ENCODE measurements at places on chromosomes 6 and 20.
A peak's percentile ranks its signal among the peaks of the same experiment; 100 is the strongest.

DNA sequence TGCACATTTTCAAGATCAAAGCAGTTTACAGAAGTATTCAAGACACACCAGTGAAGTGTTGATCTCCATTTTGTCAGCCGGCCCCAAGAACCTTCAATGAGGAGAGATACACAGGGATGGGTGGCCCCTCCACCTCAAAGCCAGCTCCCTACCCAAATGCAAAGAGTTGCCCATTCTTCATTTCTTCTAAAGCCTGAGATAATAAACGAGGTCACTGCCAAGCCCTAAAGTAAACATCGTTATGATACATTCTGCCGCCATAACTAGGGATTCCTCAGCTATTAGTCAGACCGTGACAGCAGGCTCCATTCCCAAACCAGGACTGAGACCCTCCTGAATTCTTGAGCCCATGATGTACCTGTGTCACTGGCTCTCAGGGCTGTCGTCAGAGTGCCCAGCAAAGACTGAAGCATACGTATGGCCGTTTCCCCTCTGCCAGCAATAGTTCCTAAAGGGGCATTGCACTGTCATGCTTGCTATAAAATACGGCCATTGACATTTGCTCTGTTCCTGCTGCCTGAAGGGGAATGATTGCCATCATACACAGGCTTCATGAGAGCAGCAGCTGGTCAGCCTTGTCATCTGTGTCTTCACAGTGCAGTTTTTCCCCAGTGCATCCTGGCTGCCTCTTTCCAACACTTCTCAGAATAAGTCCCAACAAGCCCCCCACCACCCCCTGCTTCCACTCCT, 41.7 kb downstream of the ISM1 start:
- no peak for DNase-seq

DNA sequence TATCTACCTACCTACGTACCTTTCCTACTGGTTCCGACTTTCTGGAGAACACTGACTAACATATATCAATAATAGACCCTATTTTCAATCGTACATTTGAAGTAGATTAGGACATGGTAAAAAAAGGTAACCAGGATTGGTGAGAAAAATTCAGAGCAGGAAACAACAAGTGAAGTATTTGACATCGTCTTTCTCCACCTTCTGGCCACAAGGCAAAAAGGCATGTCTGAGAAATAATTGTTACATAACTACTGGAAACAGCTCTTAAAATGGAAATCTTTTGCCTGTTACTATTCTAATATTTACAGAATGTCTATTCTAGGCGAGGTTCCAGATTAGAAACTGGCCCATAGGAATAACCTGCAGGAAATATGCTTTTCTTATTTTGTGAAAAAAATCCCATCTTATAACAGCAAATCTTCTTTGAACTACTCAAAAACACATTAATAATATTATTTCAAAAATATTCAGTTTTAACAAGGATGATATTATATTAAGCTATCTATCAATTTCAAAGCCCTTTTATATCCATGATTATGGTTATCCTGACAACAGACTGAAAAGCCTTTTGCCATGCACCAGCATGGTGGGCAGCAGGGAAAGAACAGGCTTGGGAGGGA, 80.8 kb downstream of the RCAN2 start:
- peak; percentile 51 for DNase-seq

GRCh38 chr6:3731700-3732099, 19.8 kb downstream of the PXDC1 start:
- DNase-seq, result no peak

DNA sequence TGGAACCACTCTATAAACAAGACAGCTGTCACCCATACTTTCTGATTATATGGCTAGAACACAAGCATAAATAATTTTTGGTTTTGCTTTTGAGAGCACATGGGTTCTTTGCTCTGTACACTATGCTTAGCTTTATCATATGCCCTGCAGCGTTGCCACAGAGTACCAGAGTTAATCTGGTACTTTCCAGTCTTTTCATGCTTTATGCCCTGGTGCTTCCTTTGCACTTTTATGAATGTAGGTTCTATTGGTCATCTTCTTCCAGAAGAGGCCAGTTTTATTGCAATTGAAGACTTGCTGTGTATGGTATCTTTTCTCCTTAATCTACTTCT, 20.8 kb downstream of the SHLD1 start:
- no peak for DNase-seq

- DNase-seq, result peak; percentile 84
These were observed 3.9 kb upstream of the MICB start for GRCh38 chr6:31493875-31494694.
